ENCODE measurements at places on chromosomes 6 and 20. TPM values are rescaled to one million over a fixed set of nuclear protein-coding genes. Genes with fewer than 3 reads are reported as not detected.

TRIM10 gene
- not detected for total RNA-seq

RAMACL gene
- 3.2 TPM for total RNA-seq

SFTA2 gene
- total RNA-seq = not detected

SPATA25 gene
- 4.0 TPM for total RNA-seq

CST5 gene
- not detected for total RNA-seq

TUBB1 gene
- 0.51 TPM for total RNA-seq

TCF15 gene
- total RNA-seq = 7.0 TPM

NFATC2 gene
- total RNA-seq = 9.3 TPM
